Umbilical cord (tissue), 2 donors: ENCODE measurements at places on chromosomes 1 and 21. TPM values are rescaled to one million over a fixed set of nuclear protein-coding genes. Genes with fewer than 3 reads are reported as not detected.

The FGR gene
- total RNA-seq, result 0.96 TPM

GRCh38 chr1:236425031-236425663 lies 31.1 kb downstream of the EDARADD start:
- no peak for DNase-seq

- peak; percentile 41 for DNase-seq
These were observed 166.6 kb downstream of the CLEC20A start for GRCh38 chr1:178330153-178330552.

DNA sequence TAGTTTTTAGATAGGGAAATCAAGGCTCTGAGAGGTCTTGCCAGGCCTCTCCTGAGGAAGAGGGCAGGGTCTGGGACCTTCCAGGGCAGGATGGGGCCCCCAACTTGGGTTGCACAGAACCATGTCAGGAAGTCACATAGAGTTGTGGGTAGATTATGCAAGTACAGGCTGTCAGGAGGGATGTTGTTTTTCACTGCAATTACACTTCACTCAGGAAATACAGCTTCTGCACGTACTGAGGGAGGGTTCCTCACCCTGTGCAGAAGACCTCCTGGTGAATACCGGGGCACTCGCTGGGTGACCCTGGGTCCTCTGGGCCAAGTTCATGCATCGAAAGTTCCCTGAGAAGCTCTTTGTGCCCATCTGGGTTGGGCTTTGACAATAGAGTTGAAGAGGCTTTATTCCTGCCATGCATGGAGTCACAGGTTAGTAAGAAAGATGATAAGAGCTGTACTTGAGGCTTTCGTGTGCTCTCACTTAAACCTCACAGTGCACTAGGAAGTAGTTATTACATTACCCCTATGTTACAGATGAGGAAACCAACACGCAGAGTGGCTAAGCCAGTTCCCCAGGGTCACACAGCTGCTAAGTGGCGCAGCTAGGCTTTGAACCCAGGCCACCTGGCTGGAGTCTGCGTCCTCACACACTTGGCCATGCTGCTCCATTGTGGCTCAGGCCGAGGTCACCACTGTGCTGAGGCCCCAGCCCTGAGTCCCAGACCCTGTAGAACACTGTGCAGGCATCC lies 16.2 kb upstream of the TNFRSF1B start:
- DNase-seq, result no peak

DNA sequence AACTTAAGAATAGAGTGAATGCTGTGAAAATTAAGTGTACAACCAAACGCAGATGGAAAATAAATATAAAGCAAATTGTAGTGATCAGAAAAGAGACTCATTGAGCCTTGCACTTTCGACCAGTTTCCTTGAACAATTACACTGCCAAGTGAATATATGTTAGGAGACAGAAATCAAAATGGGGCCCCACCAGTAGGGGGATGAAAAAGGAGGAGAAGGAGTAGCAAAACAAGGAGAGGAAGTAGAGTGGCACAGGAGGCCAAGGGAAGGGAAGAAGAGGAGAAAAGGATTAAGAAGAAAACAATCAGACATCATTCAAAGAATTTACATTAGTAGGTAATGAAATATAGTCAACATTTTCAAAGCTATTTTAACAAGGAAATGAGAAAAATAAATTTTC lies 1770.6 kb downstream of the PLA2G4A start:
- no peak for DNase-seq
